ENCODE measurements at places on chromosomes 5 and 9.

GRCh38 chr9:2411459-2412215 lies 209.9 kb upstream of the VLDLR start:
- DNase-seq, result no peak

DNA sequence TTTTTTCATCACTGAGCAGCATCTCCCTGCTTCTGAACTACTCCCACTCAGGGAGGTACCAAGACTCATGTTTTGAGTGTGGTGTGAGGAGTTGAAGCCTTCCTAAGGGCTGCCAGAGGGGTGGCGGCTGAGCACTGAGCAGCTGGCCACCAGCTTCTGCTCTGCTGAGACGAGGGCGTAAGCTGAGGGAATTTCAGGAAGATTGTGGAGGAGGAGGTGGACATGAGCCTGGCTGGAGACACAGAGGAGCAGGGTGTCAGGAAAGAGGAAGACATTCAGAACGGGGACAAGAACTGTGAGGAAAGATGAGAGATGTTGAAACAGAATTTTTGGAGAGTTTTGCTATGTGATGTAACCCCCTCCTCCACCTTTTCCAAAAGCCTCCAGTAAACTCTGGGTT lies 7.8 kb downstream of the LCP2 start:
- DNase-seq, result no peak

DNA sequence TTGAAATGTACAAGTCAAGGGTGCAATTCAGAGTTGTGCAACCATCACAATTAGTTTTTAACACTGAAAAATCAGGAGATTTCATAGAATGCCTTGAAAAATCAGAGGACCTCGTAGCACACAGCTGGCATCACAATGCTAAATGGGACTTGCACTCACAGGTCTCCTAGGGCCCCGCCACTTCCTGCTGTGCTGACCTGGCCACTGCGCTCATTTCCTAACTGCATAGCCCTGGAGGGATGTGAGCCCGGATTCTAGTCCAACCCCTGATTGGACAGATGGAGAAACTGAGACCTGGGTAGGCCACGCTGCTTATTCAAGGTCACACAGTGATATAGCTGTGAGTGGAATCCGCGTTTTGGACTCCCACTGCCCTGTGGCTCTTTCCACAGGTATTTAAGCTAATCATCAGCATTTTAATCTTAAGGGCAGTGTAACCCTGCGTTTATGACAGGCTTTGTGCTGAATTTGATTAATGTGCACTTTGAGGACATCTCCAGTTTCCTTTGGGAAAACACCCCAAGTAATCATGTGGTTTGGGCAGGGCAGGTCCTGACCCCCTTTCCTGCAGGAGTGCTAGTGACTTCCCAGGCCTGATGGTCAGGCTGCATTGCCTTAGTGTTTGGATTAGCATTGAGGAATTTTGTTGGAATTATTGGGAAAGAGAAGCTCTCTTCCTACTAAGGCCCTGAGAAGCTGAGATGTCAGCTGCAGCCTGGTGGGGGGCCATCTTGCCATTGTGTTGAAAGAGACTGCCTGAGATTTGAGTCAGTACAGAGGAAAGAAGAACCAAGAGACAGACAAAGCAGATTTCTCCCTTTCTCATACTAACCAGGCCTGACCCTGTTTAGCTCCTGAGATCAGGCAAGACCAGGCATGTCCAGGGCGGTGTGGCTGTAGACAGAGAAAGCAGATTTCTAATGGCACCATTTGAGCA lies 36.2 kb downstream of the STC2 start:
- no peak for DNase-seq

DNA sequence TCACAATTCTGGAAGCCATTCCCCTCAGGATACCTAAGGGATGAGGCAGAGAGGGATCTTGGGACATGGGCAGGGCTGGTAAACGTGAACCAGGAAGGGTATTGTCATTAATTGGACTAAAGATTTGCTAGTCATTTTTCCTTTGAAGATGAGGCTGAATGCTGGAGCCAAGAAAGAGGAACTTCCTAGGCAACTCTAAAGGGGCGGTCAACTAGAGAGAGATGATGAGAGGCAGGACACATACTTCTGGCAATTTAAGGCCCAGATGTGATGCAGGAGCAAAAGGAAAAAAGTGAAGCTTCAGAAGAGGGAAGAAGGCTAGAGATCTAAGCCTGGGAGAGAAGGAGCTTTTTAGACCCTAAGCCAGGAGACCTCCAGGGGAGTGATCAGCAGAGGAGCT lies 5.6 kb downstream of the GBA2 start:
- DNase-seq, result no peak

DNA sequence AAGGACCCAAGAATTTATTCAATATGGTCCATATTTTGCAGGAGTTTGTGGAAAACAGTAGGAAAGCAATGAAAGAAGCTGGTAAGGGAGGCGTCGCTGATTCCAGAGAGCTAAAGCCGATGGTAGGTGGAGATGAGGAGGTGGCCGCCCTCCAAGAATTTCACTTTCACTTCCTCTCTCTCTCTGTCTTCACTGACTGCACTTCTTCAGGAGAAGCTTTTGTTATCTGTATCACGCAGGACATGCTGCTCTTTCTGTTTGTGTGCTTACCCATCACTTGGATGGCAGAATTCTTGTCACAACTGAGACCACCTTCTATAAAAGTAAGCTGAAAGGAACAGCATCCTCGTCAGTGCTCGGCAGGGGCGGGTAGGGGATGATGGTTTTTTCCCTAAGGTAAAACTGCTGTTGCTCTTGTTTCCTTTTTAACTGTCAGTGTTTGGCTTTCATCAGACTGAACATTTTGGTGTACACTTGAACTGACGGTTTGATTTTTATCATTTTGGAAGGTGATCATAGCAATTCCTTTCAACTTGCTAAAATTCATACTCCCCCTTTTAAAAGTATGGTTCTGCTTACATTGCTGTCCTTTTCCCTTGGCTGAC lies 62.4 kb upstream of the FSD1L start:
- no peak for DNase-seq

GRCh38 chr5:120988491-120988890 lies 524.4 kb downstream of the PRR16 start:
- no peak for DNase-seq

- DNase-seq, result peak; percentile 32
These were observed 8.3 kb downstream of the OTP start for GRCh38 chr5:77630114-77630680.

DNA sequence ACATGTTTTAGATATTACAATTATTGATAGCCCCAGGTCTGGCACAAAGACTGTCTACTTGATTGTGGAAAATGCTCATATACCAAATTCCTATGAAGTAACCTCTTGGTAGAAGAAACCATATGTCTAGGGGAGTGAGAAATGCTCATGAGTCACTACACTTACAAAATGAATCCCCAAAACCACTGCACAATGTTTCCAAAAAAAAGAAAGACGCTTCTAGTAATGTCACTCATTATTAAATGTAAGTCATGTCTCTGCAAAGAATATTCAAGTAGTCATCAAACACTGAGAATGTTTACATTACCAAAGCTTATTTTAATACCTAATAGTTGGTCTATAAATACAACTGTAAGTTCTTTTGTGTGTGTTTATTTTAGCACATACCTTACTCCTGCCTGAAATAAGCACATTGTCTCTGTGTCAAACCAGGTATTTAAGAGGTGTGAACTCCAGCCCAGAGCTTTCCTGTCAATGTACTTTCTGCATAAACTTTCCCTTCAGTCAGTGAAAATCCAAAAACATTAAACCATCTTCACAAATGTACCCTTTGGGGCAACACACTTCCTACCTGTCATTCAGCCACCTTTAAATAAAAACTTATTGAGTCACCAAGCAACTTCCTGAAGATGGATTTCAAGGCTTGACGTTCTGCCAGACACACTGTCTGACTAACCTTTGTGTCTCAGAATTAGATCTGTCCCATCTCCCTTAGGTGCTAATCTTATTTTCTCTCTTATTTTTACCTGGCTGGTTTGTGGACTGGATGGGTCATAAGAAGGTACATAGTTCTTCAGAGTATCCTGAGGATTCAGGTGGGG lies 194.0 kb downstream of the NFIB start:
- no peak for DNase-seq

DNA sequence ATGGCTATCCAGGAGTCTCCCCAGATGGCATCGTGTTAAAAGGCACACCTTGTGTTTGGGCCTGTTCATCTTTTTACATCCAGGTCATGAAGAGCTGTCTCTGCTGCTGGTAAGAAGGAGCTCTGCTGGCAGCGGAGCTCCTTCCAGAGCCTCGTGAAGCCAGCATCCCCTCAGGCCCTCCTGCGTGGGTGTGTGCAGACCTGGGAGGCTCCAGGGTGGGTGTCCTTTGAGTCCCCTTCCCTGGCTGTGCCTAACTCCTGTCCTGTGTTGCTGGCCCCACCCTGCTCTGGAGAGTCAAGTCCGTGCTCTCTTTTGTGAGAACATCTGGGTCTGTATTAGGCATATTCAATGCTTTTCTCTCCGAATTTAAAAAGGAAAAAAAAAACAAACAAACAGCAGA lies 149.6 kb upstream of the IRX2 start:
- no peak for DNase-seq

DNA sequence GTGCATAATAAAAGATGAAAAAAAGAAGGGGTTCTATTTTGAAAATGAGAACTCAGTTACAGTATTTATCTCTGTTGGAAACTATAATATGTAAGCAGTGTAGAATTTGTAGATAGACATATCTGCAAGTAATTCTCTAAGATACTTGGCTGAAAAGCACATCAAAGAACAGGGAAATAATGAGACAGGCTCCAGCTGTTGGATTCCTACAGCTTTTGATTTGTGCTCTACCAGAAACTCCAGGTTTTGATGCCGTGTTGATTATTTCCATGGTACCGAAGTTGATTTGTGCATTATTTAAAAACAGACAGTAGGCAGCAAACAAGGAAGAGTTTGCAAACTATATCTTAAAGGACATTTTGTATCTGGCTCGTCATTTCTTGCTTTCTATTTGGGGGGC lies 2098.7 kb upstream of the WWC1 start:
- no peak for DNase-seq

DNA sequence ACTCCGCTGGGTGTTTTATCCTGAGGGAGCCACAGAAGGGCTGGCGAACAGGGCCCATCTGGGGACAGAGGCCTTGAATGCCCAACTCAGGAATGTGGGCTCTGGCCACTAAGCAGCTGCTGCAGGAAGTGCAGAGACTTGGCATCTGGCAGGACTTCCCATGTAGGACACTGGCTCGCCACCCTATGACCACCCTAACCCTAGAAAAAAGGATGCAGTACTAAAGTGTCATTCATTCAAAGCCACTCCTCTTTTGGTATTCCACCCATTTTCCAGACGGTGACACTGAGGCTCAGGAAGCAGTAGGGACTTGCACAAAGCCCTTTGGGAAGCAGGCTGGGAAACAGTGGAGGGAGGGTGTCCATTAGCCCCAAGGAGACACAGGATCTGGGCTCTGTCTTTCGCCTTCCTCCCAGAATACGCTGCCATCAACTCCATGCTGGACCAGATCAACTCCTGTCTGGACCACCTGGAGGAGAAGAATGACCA lies 3.0 kb downstream of the BBLN start:
- DNase-seq, result no peak

- DNase-seq, result no peak
These were observed 381.1 kb downstream of the MAN2A1 start for GRCh38 chr5:110070836-110071235.

GRCh38 chr5:69498384-69498783 lies 5.8 kb downstream of the OCLN start:
- DNase-seq, result no peak

GRCh38 chr5:61467766-61468482 lies 135.9 kb downstream of the ZSWIM6 start:
- DNase-seq, result no peak

DNA sequence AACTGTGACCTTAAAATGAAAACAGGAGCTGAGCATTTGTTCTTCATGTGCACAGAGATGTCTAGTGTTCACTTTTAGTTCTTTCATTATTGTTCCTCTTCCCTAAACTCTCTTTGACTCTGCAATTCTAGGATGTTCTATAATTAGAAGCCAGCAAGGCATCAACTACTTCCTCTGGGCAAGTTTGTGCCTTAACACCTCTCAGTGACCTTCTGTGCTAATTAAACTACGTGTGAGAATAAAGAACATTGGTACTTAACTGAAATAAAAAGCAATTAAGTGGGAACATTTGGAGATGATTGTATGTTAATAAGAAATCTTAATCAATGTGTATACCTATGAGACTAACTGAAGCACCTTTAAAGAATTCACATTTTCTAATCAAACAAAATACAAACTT lies 242.8 kb downstream of the RASEF start:
- DNase-seq, result no peak

GRCh38 chr9:129176701-129177442 lies 1.2 kb downstream of the IER5L start:
- DNase-seq, result peak; percentile 12

- no peak for DNase-seq
These were observed 1.9 kb downstream of the C6 start for GRCh38 chr5:41211417-41211816.

DNA sequence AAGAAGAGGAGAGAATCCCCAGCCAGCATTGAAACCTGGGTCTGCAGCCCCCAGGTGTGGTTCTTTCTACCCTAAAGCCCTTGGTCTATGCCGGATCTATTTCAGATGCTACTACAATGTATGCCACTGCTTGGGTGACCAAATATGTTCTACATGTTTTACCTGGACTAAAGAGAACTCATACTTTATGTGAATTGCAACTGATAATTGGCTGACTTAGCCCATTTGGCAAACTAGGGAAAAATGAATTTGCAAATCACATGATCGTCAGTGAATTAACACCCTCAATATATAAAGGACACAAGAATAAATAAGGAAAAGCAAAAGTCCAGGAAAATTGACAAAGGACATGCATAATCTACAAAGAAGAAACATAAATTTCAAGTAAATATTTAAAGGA lies 308.8 kb upstream of the IRX2 start:
- DNase-seq, result no peak

DNA sequence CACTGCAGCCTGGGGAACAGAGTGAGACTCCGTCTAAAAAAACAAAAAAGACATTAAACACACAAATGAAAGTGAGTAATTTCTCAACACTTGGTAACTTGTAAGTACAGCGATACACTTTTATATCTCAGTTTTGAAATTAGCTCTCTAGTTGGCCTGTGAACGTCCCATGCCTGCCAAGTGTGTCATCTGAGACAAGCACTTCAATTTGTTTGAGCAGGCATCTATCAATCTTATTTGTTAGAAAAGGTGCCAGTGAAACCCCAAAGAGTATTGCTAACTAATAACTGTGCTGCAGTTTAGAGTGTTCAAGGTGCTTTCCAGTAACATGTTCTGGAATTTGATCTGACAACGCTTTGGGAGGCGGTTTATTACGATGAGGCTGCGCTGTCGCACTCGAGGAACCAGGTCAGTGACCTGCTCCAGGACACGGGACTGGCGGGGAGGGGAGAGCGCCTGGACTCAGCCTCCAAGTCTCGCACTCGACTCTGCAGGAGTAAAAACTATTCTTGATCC lies 1.1 kb upstream of the SPIN1 start:
- DNase-seq, result peak; percentile 3

GRCh38 chr9:123028973-123029372 lies 4.5 kb upstream of the GPR21 start:
- DNase-seq, result no peak

GRCh38 chr5:33992864-33993263 lies 8.4 kb upstream of the SLC45A2 start:
- DNase-seq, result no peak
